NCI-H1092 (cell line): ENCODE measurements at places on chromosomes 2 and 18.
A peak's percentile ranks its signal among the peaks of the same experiment; 100 is the strongest.

GRCh38 chr2:15399241-15399640 is 161.9 kb downstream of the NBAS start:
- DNase-seq: no peak

DNA sequence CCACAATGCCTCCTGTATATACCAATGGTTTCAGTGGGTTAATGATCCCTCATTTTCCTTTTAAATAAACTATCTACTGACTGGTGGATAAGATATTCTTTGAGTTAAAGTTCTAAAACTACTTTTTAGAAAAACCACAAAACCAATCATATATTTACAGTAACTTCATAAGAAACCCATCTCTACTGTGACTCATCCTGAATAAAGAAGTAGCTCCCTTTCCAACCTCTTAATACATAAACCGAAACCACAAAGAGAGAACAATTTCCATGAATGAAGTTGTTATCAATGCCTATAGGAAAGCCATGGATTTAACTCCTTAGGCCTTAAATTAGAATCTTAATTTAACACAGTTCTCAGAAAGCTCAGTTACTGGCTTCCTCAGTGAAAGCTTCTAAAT is 227.0 kb upstream of the SMAD7 start:
- no peak for DNase-seq

- DNase-seq: no peak
Measured at GRCh38 chr18:39701839-39702238, 2136.2 kb upstream of the CELF4 start.

DNA sequence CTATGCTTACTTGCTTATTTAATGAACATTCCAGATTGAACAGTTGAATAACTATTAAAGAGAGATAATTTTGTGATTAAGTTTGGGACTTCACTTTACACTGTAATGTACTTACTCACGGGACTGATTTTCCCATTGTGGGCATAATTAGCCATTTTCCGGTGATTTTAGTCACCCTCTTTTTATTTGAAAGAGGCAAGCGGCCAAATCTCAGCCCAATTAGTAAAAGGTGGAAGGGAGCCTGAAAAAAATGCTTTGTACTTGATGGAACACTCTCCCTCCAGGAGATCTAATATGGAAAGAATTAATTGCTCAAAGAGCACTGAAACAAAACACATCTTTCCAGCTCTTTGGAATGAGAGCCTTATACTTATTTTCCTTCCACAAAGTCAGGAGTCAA is 50.2 kb downstream of the CALCRL start:
- DNase-seq: no peak

DNA sequence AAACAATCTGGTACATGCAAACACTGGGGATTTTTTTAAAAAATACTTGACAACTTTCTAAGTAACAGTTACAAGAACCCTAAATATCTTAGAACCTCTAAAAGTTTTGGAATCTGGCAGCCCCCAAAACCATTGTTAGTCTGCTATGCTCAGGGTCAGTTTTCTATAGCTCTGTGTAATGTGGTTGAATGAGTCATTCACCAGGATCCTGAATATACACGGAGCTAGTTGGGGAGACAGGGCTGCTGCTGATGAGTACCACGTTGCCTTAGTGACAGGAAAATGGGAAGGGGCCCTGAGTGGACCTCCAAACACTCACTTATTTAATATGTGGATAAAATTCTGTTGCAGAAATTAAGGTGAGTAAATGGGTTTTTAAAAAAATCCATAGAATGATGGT is 36.9 kb upstream of the TANC1 start:
- DNase-seq: no peak

- DNase-seq: no peak
Measured at GRCh38 chr2:143759455-143759854, 630.2 kb downstream of the ARHGAP15 start.

DNA sequence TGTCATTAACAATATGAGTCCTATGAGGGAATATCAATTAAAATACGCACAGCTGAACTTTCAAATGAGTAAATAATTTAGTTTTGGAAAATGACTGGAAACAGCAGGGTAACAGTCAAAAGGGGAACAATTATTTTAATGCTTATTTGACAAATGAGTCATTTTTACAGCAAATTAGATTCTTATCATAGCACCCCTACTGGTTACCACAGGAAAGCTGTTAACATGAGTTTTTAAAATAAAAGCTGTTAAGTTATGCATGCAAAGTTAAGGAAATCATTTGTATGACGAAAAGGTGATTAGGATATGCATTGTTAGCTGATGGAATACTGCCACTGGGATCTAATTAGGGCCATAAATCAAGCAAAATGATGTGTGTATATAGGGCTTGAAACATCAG is 435.1 kb upstream of the MEIS1 start:
- DNase-seq: no peak

- no peak for DNase-seq
Measured at GRCh38 chr18:63454497-63454896, 22.3 kb upstream of the SERPINB5 start.

DNA sequence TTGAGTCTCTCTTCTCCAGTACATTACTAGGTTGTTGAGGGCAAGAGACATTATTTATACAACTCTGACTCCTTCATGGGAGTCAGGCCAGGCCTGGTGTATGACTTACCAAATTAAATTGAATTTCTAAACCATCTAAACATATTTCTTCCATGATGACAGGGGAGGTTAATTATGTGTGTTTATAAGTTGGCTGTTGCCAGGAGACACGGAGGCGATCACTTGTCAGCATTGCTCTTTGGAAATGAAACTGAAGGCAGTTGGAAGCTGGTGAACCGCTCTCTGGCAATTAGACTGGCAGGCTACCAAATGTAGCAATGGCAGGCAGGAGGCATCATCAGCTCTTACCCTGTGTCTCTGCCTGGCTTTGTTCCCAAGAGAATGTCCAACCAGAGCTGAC is 241.4 kb downstream of the KCNS3 start:
- DNase-seq: no peak

DNA sequence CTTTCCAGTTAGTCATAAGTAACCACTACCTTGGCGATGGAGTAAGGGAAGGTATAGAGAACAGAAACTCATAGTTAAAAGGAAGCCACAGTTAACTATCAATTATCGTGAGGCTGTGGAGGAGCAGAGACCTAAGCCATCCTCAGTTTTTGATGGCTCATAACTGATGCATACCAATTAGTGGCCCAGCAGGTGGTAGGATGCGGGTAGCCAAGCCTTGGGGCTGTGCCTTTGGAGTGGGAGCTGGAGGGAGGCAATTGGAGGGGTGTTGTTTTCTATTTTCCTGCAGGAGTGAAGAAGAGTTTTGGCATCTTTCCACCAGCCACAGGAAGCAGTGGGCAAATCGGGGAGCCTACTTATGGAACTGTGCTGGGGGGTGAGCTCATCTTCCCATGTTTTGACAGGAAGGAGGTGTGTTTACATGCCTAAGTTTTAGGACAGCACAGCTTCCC is 194.8 kb downstream of the TPGS2 start:
- no peak for DNase-seq

- DNase-seq: no peak
Measured at GRCh38 chr2:21361957-21362486, 238.3 kb downstream of the TDRD15 start.

DNA sequence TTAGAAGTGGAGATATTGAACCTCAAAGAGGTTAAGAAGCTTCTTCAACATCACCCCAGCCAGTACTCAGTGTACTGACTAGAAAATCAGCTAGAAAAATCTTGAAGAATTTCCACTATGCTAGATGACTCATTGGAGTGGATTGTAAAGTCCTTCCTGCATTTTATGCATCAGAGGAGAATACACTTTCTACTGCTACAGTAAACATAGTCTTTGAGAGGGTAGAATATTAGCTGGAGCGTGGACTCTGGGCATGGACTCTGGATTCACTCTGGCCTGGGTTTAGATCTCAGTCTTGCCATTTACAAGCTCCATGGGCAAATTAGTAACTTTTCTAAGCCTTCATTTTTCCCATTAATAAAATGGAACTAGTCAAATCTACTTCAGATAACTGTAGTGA is 215.9 kb downstream of the IRS1 start:
- DNase-seq: no peak

DNA sequence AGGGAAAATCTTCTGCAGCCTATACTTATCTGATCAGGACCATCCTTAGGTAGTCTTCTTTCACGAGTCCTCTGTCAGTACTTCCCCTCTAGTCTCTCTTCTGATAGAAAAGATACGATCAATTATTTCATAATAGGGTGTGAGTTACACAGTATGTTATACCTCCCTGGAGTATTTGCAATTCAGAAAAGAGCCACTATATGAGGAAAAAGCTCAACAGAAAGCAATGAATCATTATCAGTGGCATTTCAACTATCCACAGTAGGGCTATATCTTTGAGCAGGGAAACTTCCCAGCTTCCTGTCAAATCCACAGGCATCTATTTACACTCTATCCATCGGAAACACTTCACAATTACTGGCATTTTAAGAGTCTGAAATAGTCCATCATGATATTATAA is 105.3 kb upstream of the ACVR2A start:
- DNase-seq: no peak

GRCh38 chr2:529424-529823 is 147.8 kb downstream of the TMEM18 start:
- peak; percentile 45 for DNase-seq

- no peak for DNase-seq
Measured at GRCh38 chr2:30113617-30114293, 33.1 kb upstream of the YPEL5 start.

DNA sequence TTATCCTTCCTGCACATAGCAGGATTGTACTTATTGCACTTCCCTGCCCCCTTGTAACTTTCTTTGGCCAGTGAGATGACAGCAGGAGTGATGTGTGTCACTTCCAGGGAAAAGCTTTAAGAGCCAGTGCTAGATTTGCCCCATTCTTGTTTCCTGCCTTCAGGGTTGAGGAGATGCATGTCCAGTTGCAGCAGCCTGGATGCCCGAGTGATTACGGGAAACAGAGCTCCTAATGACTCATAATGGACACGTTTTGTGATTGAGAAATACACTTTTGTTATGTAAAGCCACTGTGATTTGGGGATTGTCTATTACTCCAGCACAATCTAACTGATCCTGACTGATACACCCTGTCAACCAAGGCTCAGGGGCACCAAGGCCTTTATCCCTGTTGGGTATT is 5.0 kb upstream of the TET3 start:
- no peak for DNase-seq

- DNase-seq: no peak
Measured at GRCh38 chr2:33388996-33389395, 87.5 kb upstream of the RASGRP3 start.

DNA sequence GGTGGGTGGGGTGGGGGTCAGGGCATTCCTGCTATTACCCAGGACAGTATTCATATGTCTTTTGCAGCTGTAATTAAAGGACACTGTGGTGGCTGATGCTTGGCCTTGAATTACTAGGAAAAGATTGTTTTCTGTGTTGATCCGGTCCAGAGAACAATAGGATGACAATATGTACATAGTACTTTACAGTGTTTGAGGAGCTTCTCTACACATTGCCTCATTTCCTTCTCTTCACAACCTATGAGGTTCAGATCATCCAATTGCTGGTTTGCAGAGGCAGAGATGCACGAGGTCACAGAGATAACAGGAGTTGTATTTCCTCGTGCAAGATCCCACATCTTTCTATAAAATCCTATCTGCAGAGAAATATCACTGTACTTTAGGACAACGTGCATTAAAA is 119.5 kb downstream of the LIPG start:
- DNase-seq: no peak

GRCh38 chr18:12946549-12947284 is 1.1 kb upstream of the SEH1L start:
- DNase-seq: no peak

DNA sequence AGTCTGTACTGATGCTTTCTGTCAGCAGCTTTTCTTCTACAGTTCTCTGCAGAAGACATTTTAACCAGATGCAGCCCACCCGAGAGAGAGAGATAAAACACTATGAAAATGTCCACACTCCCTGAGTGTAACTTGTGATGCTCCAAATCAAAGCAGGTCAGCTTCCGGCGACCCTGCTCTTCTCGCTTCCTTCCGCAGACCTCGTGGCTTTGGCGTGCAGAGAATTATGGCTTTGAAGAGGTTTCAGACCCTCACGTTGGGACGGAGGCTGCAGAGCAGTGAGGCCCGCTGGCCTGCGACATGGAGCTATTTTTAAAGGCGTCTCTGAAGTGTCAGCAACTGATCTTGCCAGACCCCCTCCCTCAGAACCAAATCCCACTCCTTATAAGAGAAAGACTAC is 41.8 kb downstream of the TMEM163 start:
- no peak for DNase-seq

- no peak for DNase-seq
Measured at GRCh38 chr2:173076581-173077345, 1.1 kb downstream of the MAP3K20 start.

DNA sequence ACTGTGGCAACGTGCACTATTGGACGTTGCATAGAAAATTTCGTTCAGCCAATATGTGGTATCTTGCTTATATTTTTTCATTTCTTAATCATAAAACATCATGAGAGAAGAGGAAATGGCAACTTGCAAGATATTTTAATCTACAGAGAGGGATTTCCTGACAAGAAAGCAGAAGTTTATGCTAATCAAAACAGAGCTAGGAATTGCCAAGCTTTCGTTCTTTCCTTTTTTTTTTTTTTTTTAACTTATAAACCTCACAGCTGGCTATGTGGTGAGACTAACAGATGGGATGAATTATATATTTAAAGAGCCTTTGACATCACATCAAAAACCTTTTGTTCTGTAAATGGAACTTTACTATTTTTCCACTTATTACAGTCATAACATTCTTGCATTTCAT is 1136.9 kb upstream of the TMEFF2 start:
- DNase-seq: no peak

- DNase-seq: no peak
Measured at GRCh38 chr2:88212251-88212790, 42.2 kb downstream of the THNSL2 start.

DNA sequence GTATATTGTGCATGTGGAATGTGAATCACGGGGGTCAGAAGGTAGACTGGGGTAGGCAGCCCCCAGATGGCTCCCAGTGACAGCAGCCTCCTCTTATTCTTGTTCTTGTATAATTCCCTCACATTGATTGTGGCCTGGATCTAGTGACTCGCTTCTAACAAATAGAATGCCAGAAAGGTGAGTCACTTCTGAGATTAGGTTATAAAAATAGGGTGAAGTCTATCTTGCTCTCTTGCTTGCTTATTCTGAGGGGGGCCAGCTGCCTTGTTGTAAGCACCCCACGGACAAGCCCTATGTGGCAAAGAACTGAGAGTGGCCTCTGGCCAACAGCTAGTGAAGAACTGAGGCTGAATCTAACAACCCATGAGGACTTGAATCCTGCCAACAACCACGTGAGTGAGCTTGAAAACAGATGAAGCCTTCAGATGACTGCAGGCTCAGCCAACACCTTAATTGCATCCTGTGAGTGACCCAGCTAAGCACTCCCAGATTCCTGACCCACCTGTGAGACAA is 15.6 kb upstream of the RMND5A start:
- DNase-seq: no peak

DNA sequence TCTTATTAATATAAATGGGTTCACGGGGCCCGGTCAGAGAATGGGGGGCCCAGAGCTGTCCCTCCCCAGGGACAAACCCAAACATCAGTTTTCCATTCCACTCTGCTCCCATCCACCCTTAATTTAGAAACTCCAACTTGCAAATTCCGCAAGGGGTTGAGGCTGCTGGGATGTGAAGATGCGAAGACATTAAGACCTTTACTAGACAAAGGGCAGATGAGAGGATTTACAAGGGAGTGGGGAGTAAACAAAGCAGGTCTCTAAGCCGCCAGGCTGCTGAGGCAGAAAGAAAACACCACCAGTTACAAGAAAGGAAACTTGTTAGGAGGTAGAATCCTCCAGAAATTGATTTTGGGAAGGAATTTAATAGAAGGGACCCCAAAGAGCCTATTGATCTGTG is 33.1 kb downstream of the MARCO start:
- DNase-seq: no peak

GRCh38 chr2:187079901-187080300 is 230.9 kb upstream of the ZSWIM2 start:
- no peak for DNase-seq
